ENCODE measurements at places on chromosomes 16 and 17.

DNA sequence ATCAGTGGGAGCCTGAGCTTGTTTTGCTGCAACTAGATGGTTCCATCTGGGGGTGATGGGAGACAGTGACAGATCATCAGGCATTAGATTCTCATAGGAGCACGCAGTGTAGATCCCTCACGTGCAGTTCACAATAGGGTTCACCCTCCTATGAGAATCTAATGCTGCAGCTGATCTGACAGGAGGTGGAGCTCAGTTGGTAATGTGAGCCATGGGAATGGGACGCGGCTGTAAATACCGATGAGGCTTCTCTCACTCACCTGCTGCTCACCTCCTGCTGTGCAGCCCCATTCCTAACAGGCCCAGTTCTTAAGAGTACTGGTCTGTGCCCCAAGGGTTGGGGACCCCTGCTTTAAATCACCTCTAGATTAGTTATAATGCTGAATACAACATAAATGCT is 137.5 kb upstream of the PLEKHM1 start:
- DNase-seq, result no peak

DNA sequence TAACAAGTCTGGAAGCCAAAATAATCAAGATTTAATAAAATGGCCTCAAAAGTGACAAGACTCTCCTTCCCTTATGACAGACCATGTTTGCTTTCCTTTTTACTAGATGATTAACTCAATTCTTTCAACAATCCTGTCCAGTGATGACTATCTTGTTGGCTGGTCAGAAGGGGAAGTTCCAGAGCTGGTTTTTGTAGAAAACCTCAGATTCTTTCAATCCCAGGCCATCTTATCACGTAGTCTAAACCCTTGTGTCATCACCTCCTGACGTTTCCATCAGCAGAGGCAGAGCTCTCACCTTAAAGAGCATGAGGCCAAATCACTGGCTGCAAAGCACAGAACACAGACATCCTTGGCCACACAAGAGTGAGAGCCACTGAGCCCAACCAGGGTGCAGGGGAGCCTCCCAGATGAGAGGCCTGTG is 125.3 kb downstream of the ANKRD11 start:
- DNase-seq, result no peak

DNA sequence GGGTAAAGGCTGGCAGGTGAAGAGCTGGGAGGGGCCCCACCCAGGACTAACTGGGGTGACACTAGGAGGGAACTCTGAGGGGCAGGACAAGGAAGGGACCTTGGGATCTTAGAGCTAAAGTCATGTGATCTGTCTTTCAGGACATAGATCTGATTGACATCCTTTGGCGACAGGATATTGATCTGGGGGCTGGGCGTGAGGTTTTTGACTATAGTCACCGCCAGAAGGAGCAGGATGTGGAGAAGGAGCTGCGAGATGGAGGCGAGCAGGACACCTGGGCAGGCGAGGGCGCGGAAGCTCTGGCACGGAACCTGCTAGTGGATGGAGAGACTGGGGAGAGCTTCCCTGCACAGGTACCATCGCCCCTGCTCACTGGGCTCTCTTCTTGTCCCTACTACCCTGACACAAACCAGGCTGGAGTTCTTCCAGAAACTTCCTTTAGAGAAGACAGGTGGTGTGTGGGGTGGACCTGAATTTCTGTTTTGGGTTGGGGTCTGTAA is 8.1 kb downstream of the NFE2L1 start:
- no peak for DNase-seq

DNA sequence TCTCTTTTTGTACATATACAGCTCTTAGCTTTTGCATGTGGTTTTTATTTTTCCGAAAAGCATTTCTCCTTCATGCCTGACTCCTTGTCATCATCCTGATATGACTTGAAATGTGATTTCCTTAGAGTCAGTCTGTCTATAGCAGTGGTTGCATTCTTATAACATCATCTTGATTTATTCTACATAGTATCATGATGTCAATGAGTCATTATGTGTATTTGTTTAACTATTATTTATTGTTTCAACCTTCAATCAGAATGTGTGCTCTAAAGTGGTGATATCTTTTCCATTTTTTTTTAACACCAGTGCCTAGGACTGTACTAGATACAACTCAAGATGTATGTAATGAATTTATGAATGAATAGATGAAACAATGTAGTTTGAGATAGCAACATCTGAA is 354.9 kb upstream of the CDH8 start:
- no peak for DNase-seq

DNA sequence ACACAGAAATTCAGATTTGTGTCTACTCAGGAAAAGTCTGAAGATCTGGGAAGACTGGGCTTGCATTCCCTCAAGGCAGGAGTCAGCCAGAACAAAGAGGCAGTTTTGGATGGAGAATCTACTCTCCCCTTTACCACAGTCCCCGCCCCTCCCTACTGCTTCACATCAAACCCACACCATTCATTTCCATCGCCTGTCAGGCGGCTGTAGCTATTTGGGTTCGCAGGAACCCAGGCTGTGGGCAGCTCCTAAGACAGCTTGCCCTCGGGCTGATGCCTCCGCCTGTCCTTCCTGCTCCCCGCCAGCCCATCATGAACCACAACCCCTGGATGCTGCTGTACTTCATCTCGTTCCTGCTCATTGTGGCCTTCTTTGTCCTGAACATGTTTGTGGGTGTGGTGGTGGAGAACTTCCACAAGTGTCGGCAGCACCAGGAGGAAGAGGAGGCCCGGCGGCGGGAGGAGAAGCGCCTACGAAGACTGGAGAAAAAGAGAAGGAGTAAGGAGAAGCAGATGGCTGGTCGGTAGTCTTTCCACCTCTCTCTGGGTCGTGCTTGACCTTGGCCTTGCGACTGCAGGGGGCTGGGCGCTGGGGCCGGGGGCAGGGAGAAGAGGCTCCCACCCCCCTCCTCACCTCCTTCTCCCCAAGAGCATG is 27.0 kb upstream of the ABCC3 start:
- no peak for DNase-seq

GRCh38 chr17:43834106-43834505 is 1.2 kb upstream of the MPP3 start:
- no peak for DNase-seq

DNA sequence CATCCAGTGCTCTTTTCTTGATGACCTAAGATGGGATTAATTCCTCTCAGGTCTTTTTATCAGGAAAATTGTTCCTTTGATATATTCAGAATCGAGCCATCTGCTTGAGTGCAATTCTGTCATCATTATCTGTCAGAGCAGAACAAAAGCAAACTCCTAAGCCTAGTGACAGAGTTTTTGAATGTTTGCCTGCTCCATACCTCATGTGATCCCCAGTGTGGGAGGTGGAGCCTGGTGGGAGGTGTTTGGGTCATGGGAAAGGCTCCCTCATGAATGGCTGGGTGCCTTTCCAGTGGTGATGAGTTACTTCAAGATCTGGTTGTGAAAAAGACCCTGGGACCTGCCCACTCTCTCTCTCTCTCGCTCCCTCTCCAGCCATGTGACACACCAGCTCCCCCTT is 628.2 kb downstream of the CDH11 start:
- no peak for DNase-seq

- no peak for DNase-seq
Observed at GRCh38 chr16:68257906-68258800, 6.2 kb upstream of the SLC7A6 start.

DNA sequence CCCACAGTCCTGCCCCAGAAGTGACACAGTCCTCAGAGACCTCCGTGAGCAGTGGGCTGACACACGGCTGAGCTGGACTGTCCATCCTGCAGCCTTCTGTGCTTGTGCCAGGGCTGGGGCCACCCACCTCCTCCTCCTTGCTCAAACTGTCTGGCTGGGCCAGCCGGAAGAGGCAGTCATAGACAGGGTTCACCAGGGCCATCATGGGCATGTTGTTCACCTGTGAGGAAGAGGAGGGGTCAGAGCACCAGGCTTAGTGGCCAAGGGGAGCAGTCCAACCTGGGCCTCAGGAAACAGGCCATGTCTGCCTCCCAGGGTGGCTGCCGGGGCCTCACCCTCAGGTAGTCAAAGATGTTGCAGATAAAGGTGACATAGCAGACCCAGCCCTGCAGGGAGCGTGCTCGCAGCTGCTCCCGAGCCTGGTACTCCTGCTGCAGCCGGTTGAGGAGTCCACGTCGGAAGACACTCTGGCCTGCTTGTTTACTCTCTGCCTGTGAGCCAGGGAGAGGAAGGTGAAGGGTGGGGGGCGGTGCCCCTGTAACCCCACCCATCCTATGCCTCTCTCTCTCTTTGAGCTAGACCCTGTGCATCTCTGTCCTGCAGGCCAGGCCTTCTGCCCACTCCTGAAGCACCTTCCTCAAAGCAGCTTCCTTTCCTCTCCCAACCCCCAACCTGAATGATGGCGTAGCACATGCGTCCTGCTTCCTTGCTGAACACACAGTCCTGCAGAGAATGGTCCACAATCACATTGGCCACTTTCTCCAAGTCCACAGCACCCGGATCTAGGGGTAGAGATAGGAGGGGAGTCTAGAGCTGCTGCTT is 3.4 kb downstream of the MIF4GD start:
- DNase-seq, result no peak
